ENCODE measurements at places on chromosomes 16 and 17. TPM values are rescaled to one million over a fixed set of nuclear protein-coding genes. Genes with fewer than 3 reads are reported as not detected.

GRCh38 chr17:42677921-42678781 lies 1.4 kb upstream of the PLEKHH3 start:
- DNase-seq = peak; percentile 73
- H3K36me3 ChIP-seq = no peaks in the 10 kb centered on the region
- peak overlapping the region; percentile 86 for H3K27ac ChIP-seq
- peak overlapping the region; percentile 80 for H3K4me3 ChIP-seq
- peaks cover 82% of the 10 kb centered on the region for H3K4me1 ChIP-seq

DNA sequence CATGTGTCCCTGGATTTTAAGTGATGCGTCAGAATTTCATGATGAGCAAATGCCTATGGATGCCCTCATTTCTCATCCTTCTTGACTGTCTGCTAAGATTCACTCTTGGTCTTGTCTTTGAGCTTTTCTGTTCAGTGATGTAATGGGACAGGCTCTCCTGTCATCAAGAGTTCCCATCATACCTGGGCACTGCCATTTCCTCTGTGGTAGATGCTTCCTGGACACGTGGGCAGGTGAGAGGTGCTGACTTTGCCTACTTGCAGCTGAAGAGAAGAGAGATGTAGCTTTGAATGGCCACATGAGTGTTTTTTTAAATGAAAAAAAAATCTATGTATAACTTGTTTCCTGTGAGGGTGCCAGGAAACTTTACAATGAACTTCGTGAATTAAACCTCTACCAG lies 557.7 kb downstream of the MAF start:
- H3K36me3 ChIP-seq = no peaks in the 10 kb centered on the region
- no peak overlapping the region for H3K27ac ChIP-seq
- H3K27me3 ChIP-seq = no peaks in the 10 kb centered on the region
- no peak for DNase-seq

PIK3R5 gene
- total RNA-seq = 15.2 TPM

DNA sequence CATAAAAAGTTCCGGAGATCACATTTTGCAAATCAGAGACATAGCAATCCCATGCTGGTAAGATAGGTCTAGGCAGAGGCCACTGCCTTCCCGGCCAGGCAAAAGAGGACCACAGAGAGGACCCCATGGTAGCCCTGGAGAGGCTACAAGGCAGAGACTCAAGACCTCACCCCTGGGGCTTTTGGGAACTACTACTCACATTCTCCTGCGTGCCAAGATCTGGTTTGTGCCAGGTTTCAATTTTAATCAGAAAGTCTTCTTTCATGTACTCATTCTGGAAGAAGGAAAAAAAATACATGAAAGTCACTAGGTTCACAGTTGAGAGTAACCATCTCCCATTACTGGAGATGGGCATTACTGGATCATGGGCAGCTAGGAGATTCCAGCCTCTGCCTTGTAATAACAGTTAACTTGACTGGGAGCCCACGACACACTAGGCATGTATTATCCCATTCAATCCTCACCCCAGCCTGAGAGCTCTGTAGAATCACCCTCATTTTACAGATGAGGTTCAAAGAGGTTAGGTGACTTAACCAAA lies 21.2 kb downstream of the PITPNA start:
- no peak overlapping the region for H3K27ac ChIP-seq
- H3K27me3 ChIP-seq = no peaks in the 10 kb centered on the region
- no peaks in the 10 kb centered on the region for H3K4me1 ChIP-seq
- DNase-seq = no peak
- no peak overlapping the region for H3K4me3 ChIP-seq

DNA sequence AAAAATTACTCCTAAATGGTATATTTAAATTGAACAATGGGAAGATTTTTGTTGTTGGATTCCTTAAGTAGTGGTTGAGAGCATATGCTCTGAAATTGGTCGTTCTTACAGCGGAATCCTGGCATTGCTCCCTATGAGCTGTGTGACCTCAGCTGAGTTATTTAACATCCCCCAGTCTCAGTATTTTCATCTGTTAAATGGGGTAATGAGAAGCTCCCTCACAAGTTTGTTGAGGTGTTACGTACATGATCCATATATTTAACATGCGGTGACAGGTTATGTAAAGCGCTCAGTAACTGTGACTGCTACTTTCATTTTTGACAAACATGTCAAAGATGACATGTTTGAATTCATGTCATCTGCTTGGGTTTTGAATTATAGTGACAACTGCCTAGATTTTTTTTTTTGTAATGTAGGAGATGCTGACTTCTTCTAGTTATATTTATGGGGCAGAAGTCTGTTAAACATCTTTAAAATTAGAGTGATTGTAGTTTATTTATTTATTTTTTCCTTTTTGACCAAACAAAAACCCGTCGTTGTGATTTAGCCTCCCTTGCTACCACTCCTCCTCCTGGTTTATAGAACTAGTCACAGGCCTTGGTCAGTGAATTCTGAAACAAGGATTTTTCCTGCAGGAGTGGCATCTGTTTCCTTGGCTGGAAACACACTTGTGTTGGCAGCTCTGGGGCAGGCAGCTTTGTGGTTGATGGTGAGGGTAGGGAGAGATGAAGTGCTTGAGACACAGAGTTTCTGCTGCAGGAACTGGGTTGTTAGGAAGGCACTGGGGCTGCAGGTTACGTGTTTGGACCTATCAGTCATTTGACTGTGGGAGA lies 268.8 kb downstream of the SNX29 start:
- no peaks in the 10 kb centered on the region for H3K27me3 ChIP-seq
- no peaks in the 10 kb centered on the region for H3K4me1 ChIP-seq
- no peak overlapping the region for H3K4me3 ChIP-seq

DNA sequence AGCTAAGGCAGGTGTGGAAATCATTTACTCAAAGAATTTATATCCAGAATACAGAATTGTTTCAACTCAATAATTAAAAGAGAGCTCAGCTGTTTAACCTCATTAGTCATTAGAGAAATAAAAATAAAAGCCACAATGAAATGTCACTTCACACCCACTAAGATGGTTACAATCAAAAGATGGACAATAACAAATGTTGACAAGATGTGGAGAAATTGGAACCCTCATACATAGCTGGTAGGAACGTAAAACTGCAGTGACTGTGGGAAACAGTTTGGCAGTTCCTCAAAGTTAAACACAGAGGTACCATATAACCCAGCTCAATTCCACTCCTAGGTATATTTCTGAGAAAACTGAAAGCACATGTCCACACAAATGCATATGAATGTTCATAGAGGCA lies 49.8 kb downstream of the NDEL1 start:
- H3K36me3 ChIP-seq = peaks cover 21% of the 10 kb centered on the region
- no peaks in the 10 kb centered on the region for H3K4me1 ChIP-seq
- no peak overlapping the region for H3K4me3 ChIP-seq
- no peaks in the 10 kb centered on the region for H3K27me3 ChIP-seq
- no peak for DNase-seq

DNA sequence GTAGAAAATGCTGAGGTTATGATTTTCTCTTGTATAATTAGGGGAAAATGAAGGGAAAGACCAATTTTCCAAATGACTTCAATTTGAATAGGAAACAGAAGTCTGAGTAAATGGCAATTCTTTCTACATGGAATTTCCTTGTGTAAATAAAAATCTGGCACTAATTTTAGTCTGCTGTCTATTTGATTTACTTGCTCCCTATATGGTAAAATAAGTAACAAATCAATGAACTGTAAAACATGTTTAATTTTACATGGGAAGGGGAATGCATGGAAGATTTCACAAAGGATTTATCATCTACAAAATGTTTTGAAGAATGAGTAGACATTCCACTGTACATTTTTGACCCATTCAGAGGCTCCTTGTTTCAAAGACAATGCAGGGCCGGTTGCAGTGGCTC lies 811.6 kb upstream of the GOT2 start:
- DNase-seq = no peak
- no peak overlapping the region for H3K4me3 ChIP-seq
- H3K27ac ChIP-seq = no peak overlapping the region
- H3K4me1 ChIP-seq = no peaks in the 10 kb centered on the region
- H3K27me3 ChIP-seq = no peaks in the 10 kb centered on the region
- no peaks in the 10 kb centered on the region for H3K36me3 ChIP-seq

GRCh38 chr16:55510185-55510805 lies 1.4 kb downstream of the LPCAT2 start:
- peaks cover 3% of the 10 kb centered on the region for H3K27me3 ChIP-seq
- H3K36me3 ChIP-seq = no peaks in the 10 kb centered on the region
- no peak overlapping the region for H3K27ac ChIP-seq
- no peak overlapping the region for H3K4me3 ChIP-seq
- peaks cover 12% of the 10 kb centered on the region for H3K4me1 ChIP-seq
- DNase-seq = no peak
